ENCODE measurements at places on chromosomes 2 and 18.

DNA sequence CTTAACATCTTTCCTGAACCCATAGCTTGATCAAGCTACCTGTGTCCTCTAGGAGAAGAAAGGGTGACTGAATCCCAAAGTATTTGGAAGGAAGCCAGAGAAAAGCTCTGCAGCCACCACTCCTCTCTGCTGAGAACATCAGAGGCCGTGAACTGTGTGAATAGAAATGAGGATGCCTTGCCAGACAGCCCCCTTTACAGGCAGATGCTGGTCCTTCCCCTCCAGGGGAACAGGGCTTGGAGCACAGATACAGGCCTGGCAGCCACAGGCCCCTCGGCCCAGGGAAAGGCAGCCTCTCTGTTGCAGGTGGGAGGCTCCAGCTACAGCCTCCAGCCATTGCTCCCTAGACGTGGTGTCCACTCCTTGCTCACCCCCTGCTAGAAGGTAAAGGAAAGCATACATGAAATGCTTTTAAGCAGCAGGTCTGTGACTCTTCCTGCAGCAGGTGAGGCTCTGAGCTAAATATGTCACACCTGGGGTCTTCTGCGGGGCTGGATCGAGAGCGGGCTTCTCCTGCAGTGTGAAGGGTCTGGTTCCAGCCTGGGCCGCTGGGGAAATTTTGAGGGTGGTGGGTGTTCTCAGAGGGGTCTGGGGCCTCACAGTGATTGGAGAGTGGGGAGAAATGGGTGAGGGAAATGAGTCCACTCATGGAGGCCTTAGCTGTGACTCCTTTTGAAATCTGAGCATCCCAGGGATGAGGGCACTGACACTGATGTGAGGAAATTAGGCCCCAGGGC is 234.0 kb downstream of the KLHL29 start:
- no peak for DNase-seq

- no peak for DNase-seq
Observed at GRCh38 chr2:195009202-195009601, 647.8 kb upstream of the SLC39A10 start.

- DNase-seq, result no peak
Observed at GRCh38 chr2:96397756-96398530, 62.4 kb downstream of the NCAPH start.

GRCh38 chr18:72867746-72868584 is at the start of gene NETO1:
Gene NETO1 (minus strand): TSS chr18:72867987. CDS start chr18:72867291, 696 bp downstream.
- no peak for DNase-seq

- DNase-seq, result no peak
Observed at GRCh38 chr18:74819433-74820059, 221.9 kb downstream of the ZNF407 start.

GRCh38 chr18:32714571-32715148 is 58.2 kb downstream of the KLHL14 start:
- DNase-seq, result peak; percentile 29

DNA sequence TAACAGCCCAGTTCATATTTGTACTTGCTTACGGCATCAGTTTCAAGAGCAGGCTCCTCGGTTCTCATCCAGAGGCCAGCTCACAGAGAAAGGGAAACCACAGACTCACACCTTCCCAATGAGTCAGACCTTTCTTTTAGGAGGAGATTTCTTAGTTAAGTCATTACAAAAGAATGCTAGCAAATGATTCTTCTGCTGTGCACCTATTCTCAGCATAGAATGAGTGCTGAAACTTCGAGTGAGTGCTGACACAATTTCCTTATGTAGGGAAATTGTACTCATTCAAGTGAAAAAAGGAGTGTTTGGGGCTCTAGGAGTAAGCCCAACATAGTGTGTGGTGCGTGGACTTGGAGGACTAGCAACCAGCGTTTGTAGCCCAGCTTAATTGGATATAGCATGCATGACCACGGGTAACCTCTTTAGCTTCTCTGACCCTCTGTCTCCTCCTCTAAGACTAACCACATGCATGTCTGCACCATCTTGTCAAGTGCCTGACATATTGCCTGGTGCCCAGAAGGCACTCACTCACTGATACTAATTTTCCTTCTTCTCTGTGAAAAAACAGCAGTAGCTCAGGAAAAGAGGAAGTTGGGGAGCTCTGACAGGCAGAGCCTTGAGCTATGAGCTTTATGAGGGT is 87.0 kb downstream of the ALPK2 start:
- DNase-seq, result no peak

DNA sequence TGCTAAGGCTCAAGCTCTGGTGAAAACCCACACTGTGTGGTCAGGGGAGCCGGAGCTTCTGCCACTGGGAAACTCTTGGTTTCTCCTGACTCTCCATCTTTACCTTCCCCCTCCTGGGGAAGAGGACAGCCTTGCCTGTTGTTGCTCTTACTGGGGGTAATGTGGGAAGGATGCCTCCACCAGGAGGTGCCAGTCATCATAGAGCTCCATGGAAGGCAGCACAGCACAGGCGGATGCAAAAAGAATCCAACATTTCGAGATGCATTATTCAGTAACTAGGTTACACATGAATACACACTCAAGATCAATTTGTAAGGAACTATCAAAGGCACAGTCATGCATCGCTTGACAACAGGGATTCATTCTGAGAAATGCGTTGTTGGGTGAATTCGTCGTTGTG is 322.6 kb downstream of the AFF3 start:
- no peak for DNase-seq

DNA sequence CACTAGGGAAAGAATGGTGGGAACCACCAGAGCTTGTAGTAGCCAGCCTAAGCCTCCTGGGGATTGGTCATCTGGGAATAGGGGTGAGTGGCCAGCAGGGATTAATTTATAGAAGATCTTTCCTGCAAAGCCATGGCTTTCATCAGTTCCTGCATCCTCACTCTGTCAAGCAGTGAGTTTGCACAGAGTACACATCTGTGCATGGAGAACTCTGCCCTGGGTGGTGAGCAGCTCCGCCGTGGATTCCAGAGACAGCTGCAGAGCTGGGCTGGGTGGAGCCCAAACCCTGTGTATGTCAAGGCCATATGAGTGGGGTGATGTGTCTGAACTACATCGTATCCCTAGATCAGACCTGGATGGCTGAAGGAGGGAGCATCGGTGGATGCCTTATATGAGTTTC is 182.2 kb downstream of the GLI2 start:
- no peak for DNase-seq

Data from NCI-H1417 treated with DMSO at 0.1 percent for 48 hours (cell line).